ENCODE measurements at places on chromosomes 11 and 22. TPM values are rescaled to one million over a fixed set of nuclear protein-coding genes. Genes with fewer than 3 reads are reported as not detected.
A peak's percentile ranks its signal among the peaks of the same experiment; 100 is the strongest.

- no peaks in the 10 kb centered on the region for H3K27me3 ChIP-seq
- H3K4me1 ChIP-seq, result no peaks in the 10 kb centered on the region
- no peak overlapping the region for H3K27ac ChIP-seq
- DNase-seq, result no peak
- H3K4me3 ChIP-seq, result no peak overlapping the region
Observed at GRCh38 chr11:83982825-83983224, 696.7 kb upstream of the CCDC90B start.

Gene SCARF2
- 0.70 TPM for total RNA-seq

Gene PRR33
- not detected for total RNA-seq

Gene OR2AT4
- total RNA-seq, result not detected

- H3K4me1 ChIP-seq, result peaks cover 6% of the 10 kb centered on the region
- no peaks in the 10 kb centered on the region for H3K27me3 ChIP-seq
- H3K4me3 ChIP-seq, result no peak overlapping the region
- no peak overlapping the region for H3K27ac ChIP-seq
Observed at GRCh38 chr22:39498368-39498767, 3.7 kb upstream of the MIEF1 start.

Gene OR4A47
- not detected for total RNA-seq

DNA sequence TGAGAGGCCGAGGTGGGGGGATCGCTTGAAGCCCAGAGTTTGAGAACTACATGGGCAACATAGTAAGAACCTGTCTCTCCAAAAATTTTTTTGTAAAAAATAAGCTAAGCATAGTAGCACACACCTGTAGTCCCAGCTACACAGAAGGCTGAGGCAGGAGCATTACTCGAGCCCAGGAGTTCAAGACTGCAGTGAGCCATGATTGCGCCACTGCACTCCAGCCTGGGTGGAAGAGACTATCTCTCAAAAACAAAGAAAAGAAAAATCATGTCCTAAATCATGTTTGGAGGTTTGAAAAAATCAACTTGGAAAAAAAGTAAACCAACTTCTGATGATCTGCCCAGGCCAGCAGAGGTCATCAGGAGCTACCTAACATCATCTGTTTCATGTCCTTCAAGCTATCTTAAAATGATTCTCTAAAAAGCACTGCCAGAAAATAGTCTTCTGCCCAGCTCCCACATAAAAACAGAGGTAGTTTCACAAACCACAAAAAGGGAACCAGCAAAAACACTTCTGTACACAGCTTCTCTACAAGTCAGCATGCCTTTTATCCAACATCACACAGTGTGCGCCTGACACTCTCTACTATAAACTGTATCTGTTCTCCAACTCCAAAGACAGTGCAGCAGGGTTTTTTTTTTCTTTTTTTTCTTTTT is 165.0 kb downstream of the SOX6 start:
- no peak for DNase-seq
- H3K4me1 ChIP-seq, result no peaks in the 10 kb centered on the region
- no peak overlapping the region for H3K4me3 ChIP-seq
- no peaks in the 10 kb centered on the region for H3K36me3 ChIP-seq

DNA sequence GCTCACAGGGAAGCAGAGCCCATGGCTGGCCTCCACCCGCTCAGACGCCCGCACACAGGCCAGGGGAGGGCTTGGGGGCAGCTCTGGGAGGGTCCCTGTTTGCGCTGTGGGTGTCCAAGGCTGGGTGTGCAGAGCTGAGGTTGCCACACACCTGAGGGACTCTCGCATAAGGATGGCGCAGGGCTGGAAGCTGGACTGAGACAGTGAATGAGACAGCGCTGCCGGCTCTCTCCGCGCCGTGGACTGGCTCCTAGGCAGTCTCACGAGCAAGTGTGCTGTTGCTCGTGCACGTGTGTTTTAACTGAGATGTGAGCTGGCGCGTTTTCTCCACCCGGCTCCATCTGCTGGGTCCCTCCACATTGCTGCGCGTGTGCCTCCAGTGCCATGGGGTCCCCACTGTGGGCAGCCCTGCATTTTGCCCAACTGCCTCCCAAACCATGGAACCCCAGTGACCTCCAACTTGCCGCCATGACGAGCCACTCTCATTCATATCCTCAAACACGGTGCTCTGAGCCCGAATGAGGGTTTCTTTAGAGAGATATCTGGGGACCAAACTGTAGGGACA is 4.2 kb upstream of the BID start:
- no peak for DNase-seq
- H3K4me3 ChIP-seq, result peak overlapping the region; percentile 94

Gene MRGPRX3
- not detected for total RNA-seq

- no peaks in the 10 kb centered on the region for H3K27me3 ChIP-seq
- H3K36me3 ChIP-seq, result no peaks in the 10 kb centered on the region
- peaks cover 18% of the 10 kb centered on the region for H3K4me1 ChIP-seq
- H3K4me3 ChIP-seq, result no peak overlapping the region
- DNase-seq, result no peak
Observed at GRCh38 chr11:72745511-72745910, 6.7 kb downstream of the ARAP1 start.

DNA sequence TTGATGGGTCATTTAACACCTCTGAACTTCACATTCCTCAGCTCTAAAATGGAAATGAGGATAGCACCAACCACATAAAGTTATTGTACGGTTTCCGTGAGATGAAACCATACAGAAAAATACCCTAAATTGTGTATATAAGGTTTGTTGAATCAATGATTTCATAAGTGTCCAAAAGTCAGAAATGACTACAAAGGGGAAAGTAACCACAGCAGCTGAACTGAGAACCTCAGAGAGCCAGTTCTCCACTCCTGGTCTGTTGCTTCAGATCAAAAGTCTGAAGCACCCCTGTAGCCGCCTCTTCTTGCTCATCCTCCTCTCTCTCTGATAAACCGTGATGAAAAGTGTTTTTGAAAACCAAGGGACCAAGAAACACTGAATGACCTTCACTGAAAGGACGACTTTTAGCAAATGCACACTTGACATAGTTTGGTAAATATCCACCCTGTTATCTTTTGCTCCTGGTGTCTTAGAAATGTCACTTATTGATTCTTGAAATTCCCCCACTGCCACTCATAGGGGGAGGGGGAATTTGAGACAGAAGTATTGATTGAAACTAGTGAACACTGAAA is 194.5 kb downstream of the NAV2 start:
- no peak overlapping the region for H3K4me3 ChIP-seq
- H3K27ac ChIP-seq, result no peak overlapping the region
- no peaks in the 10 kb centered on the region for H3K27me3 ChIP-seq
- no peaks in the 10 kb centered on the region for H3K4me1 ChIP-seq

Data from naive thymus-derived CD4-positive, alpha-beta T cell (primary cell).